ENCODE measurements at places on chromosomes 5 and 9. TPM values are rescaled to one million over a fixed set of nuclear protein-coding genes. Genes with fewer than 3 reads are reported as not detected.

NPR3 gene
- 1.8 TPM for total RNA-seq

AK8 gene
- 0.88 TPM for total RNA-seq

BTNL8 gene
- total RNA-seq, result 3.9 TPM

- no peak for DNase-seq
Observed at GRCh38 chr5:93307557-93307956, 273.5 kb downstream of the NR2F1-AS1 start.

GRCh38 chr5:152487130-152487529 is 82.1 kb upstream of the NMUR2 start:
- no peak for DNase-seq

DNA sequence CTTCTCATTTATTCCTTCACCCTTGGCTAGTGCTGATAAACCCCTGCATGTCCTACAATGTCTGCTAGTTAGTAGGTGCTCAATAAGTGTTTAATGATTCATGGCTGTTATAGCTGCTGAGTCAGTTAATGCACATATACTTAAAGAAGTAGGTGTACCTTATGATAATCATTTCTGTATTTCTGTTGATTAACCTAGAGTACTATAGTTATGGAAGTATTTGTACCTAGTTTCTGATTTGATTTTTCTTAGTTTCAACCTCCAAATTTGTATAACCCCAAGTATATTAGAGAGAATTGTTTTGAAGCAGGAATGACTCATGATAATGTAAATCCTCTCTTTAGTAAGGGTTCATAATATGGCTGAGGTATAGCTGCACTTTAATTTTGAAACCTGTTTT is 8.9 kb downstream of the SMAD5 start:
- no peak for DNase-seq

- no peak for DNase-seq
Observed at GRCh38 chr5:6525910-6526309, 77.3 kb downstream of the UBE2QL1 start.

DNA sequence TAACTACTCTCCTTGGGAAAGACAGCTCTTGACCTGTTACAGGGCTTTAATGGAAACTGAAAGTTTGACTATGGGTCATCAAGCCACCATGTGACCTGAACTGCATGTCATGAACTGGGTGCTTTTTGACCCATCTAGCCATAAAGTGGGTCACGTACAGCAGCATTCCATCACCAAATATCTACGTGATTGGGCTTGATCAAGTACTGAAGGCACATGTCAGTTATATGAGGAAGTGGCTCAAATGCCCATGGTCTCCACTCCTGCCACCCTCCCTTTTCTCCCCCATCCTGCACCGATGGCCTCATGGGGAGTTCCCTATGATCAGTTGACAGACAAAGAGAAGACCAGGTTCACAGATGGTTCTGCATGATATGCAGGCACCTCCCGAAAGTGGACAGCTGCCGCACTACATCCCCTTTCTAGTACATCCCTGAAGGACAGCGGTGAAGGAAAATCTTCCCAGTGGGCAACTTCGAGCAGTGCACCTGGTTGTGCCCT is 7.3 kb upstream of the FCN1 start:
- no peak for DNase-seq

GRCh38 chr5:148394587-148395019 is 10.8 kb downstream of the FBXO38 start:
- DNase-seq, result no peak

DNA sequence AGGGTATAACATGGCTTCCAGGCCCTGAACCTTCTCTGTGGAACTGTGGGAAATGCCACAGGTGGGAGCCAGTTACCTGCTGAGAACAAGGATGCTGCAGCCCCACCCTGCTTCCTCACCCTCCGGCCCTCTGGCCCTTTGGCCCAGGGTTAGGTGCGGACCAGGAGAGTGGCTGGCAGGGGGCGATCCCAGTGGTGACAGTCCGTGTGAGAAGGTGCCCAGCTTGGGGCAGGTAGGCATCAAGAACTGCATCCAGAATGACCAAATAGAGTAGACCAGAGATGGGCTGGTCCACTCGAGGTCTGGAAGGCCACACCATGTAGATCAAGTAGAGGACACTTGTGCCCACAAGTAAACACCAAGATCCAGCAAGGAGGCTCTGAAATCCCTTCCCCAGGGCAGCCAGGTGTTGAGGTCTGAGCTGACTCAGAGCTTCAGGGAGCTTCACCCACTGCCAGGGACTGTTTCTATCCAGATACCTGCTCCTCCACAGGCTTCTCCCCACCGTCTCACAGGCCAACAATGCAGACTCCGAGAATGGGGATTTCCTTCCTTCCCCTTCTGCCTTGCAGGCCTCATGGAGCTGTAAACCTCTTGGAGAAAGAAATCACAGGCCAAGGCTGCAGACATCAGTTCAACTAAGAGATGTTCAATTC is 61.4 kb upstream of the ZSWIM6 start:
- DNase-seq, result no peak

Measured in ovary (tissue), 10 donors.